ENCODE measurements at places on chromosomes 11 and 22.

GRCh38 chr22:32444068-32444467, 20.2 kb downstream of the BPIFC start:
- DNase-seq = no peak

- no peak for DNase-seq
These were observed 48.2 kb upstream of the MTMR2 start for GRCh38 chr11:95972060-95972459.

DNA sequence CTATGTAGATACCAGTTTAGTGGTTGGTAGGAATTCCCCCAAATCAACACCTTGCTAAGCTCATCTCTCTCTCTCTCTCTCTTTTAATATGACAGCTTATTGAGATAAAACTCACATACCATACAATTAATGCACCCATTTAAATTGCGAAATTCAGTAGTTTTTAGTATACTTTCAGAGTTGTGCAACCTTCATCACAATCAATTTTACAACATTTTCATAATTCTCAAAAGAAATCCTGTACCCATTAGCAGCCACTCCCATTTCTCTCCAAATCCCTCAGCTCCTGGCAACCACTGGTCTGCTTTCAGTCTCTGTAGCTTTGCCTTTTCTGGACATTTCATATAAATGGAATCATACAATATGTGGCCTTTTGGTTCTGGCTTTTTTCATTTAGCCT, 13.3 kb downstream of the NNMT start:
- DNase-seq = no peak

GRCh38 chr22:47105085-47105484, 342.6 kb downstream of the TBC1D22A start:
- DNase-seq = no peak

Data from stimulated activated CD8-positive, alpha-beta memory T cell treated with anti-CD3 and anti-CD28 coated beads, Interleukin-7, amount 100 ng/mL, for 24 hours (primary cell).